ENCODE measurements at places on chromosomes 3 and 15.

- DNase-seq = no peak
Observed at GRCh38 chr3:36372534-36372935, 7.8 kb upstream of the STAC start.

DNA sequence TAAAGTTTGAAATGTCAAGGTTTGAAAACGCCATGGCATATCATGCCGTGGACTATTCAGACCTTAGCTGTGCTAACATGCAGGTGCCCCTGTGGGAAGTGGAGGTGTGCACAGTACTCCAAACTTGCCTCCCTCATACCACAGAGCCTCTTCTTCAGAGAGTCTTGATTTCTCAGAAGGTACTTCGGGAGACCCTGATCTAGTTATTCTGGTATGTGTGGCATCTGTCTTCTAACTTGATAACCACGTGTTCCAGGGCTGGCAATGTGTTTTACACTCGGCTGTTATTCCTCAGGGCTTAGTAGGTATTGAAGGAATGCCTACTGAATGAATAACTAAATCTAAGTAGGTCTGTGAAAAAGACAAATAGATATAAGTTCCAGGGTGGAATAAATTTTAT, 309.9 kb downstream of the CLSTN2 start:
- no peak for DNase-seq

DNA sequence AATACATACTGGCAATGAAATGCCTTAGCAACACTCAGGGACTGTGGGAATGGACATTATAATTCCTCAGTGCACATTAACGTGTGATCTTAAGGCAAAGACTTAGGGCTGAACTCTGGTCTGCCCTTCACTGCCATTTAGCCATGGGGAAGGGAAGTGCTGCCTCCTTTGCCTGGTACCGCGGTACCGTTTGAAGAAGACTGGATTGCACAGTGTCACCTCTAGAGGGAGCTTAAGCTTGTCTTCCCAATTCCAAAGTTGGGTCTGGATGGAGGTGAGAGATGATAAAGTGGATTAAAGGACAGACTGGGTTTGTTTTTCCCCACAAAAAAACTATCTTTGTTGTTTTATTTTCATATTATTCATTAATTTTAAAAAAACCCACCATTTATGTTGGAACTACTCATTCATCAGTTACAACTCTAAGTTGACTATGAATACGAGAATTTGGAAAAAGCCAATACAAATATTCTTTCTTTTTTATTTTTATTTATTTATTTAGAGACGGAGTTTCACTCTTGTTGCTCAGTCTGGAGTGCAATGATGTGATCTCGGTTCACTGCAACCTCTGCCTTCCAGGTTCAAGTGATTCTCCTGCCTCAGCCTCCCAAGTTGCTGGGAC, 60.0 kb upstream of the SYN2 start:
- peak; percentile 3 for DNase-seq

DNA sequence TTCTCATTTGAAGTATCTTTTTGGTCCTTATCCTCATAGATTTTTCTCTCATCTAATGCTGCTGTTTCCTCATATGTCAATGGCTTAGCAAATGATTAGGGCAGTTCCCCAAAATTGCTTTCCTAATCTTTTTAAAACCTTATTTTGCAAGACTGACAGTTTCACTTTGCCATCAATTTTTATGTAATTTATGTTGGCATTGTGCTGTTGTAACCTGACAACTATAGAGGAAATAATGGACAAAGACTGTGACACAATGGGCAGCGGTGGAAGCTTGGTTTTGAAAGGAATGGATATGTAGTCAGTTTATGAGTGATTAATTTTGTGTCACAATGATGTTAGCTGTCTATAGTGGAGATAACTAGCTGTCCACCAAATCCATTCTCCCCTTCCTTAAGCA, 10.6 kb upstream of the SH3BP5 start:
- DNase-seq = no peak

DNA sequence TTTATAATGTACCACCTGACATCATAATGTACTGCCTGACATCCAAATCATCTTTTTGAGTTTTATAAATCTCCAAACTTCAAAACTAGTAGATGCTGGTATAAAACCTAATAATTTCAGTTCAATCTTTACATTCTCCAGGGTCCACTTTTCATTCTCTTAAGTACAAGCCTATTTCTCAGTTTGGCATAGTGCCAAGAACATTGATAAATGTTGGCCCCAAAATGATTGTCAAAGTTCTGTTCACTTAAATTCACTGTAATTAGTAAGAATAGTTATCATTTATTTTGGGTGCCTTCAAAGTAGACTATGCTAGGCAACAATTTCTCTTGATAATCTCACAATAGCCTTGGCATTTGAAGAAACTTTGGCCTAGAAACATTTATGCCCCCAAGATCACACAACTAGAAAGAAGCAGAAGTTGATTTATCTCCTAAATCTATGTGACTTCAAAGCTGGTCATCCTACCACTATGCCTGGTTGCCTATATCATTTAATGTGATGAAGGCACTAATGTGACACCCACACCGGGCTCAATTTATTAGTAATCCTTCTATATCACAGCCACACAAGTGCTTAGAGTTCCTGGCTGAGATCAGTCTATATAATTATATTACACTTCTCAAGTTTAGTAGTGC, 101.7 kb downstream of the ZNF609 start:
- no peak for DNase-seq

DNA sequence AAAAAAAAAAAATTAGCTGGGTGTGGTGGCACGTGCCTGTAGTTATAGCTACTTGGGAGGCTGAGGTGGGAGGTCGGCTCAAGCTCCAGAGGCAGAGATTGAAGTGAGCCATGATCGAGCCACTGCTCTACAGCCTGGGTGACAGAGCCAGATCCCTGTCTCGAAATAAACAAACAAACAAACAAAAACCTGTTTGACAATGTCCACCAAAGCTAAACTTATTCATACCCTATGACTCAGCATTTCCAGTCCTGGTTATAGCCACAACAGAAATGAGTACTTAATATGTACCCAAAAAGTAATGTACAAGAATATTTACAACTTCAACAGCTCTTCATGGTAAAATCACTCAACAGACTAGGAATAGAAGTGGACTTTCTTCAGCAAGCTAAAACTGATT, 31.1 kb downstream of the SERP1 start:
- no peak for DNase-seq

- no peak for DNase-seq
Observed at GRCh38 chr3:30707825-30708224, 101.4 kb downstream of the TGFBR2 start.

- DNase-seq = no peak
Observed at GRCh38 chr3:175179055-175179454, 319.9 kb downstream of the NAALADL2 start.

DNA sequence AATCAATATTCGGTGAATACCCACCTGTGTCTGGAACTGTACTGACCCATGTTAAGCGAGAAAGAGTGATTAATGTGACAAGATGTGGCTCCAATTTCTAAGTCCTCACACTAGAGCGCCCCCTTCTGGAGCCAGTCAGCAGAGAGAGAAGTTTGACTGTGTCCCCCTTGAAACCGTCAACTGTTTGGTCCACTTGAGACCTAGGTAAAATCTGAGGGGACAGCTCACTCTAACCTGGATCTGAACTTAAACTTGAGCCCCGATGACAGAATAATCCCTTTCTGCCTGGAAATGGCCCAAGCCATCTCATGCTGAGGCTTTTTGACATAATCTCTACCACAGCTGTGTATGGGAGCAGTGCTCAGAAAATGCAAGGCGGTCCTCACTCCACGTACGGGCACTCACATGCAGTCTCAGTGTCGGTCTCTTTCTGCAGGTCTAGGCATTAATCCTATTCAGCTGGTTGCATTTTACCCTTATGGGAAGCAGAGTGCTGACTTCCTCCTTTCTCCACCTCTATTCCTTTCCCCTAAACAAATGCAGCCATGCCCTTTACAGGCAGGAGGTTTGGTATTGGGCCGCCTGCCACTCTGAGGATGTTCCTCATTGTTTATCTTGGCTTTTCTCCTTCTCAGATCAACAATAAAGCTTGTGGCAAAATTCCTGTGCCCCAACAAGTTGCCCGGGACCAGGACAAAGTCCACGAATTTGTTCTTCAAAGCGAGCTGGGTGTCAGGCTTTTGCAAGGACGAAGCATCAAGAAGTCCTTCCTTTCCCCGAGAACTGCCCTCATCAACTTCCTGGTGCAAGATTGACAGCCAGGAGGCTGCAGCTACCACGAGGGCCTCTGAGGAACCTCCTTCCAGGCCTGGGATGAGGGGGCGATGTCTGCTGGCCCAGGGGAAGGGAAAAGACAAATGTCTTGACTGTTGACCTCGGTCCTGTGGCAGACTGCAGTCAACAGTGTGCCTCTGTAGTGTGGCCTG, 47.5 kb upstream of the LIMD1 start:
- no peak for DNase-seq

DNA sequence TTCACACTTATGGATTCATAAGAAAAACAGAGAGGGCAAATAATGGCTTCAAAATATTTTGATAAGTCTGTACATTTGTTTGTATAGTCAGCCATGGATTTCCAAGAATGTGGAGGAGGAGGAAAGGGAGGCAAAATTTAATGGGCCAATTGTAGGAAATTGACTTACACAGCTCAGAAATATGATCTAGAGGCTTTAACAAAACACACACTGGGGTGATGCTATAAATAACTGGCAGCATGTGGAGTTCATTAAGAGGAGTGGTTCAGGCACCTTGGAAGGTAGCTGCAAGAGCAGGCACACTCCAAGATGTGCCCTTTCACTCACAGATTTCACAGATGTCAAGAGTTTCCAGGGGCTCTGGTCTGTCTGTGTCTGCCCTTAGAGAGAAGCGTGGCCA, 193.4 kb upstream of the RASGRP1 start:
- DNase-seq = no peak

DNA sequence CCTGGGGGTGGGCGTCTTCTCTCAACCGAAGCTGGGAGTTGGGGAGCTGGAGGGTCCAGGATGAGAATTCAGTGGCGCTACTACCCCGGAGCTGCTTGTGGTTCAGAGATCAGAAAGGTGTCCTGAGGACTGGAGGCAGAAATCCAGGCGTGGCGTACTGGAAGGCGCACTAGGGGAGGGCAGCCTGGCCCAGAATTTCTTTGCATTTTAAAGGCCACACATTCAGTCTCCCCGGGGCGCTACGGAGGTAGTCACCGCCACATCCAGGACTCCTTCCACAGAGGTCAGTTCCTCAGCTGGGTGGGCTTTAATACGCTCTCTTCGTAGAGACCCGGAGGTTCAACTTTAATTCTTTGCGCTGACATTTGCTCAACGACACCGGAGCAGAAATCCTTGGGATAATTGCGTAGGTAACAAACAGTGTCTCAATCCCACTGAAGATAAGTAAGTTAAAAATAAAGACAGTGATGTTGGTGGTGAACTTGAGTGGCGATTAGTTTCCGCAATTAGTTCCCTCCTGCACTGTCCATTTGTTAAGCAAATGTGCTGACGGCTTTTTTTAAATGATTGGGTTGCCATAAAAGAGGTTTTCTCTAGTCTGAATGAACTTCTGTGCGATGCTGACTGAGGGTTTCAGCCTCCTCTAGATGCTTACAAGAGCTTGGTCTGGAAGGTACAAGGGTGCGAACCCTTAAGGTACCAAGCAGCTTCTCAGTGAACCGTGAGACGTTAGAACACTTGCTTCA, 535 bp downstream of the MCTP2 start:
- peak; percentile 52 for DNase-seq

DNA sequence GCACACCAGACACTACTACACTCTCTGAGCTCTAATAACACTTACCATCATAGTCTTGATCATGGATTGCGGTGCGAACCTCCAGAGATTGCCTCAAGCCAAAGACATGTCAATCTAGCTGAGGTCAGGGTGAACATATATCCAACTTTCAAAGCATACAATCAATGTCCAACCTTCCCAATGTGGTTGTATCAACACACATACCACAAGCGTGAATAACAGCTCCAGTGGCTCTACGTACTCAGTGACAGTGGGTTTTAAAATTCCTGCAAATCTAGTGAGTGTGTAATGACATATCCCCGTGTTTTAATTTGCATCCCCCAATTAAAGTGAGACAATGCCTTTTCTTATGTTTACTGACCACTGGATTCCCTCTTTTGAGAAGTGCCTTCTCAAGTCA, 29.6 kb downstream of the SFMBT1 start:
- DNase-seq = no peak

GRCh38 chr15:95365511-95366107, 964.9 kb upstream of the NR2F2 start:
- DNase-seq = peak; percentile 3

DNA sequence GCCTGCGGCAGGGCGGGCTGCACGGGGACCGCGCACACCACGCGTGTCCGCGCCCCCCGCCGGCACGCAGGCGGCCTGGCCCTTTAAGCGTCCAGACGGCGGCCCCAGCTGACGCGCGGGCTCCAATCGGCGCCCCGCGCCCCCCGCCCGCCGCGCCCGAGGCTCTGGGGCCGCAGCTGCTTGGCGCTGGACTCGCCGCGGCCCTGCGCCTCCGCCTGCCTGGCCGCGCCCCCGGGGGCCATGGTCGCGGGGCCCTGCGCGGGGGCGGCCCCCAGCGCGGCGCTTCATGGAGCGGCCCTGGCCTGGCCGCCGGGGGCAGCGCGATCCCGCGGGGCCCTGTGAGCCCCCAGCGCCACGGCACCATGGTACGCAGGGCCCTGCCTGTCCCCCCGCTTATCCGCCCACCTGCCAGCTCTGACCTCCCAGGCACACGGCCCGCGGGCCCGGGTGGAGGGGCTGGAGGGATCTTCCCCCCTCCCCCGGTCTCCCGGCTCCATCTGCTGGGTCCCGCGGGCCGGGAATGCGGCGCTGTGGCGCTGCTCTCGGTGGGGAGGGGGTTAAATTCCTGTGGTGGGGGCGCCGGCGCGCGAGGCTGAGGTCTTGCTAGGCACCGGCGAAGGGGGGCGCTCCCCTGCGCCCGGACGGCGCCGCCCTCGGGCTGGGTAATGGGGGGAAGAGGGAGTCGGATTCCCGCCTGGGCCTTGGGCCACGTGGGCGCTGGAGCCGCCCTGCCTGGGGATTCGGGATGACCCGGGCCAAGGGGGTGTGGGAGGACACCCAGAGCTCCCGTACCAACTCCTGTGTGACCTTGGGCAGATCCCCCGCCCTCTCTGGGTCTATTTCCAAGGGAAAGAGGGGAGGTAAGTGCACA, 1.1 kb downstream of the ZBTB47 start:
- DNase-seq = peak; percentile 71

DNA sequence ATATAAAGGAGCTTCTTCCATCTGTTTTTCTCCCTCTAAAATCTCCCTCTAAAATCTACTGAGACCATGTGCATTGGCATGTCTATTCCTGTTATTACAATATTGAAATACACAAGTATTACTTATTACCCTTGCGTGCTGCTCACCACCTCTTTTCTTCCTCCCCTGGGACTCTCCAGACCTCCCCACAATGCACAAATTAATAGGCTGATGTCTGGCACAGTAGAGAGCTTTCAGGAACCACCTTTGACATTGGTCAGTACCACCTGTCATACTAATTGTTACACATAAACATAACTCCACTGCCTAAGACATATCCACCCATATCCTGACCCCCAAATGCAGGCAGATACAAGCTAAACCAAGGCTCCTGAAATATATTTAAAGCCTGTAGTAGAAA, 722.6 kb downstream of the FHIT start:
- no peak for DNase-seq

- no peak for DNase-seq
Observed at GRCh38 chr3:34856081-34856947, 783.0 kb upstream of the ARPP21 start.

GRCh38 chr3:39150803-39151631, 2.4 kb downstream of the CSRNP1 start:
- DNase-seq = peak; percentile 95

Measured in thyroid gland (tissue), 4 donors.